ENCODE measurements at places on chromosomes 2 and 18.

GRCh38 chr18:59853380-59853779, 46.4 kb upstream of the PMAIP1 start:
- no peak for DNase-seq

- no peak for DNase-seq
Measured at GRCh38 chr18:53553030-53553429, 671.4 kb downstream of the MBD2 start.

GRCh38 chr2:200614249-200614648, 28.4 kb downstream of the AOX1 start:
- no peak for DNase-seq

DNA sequence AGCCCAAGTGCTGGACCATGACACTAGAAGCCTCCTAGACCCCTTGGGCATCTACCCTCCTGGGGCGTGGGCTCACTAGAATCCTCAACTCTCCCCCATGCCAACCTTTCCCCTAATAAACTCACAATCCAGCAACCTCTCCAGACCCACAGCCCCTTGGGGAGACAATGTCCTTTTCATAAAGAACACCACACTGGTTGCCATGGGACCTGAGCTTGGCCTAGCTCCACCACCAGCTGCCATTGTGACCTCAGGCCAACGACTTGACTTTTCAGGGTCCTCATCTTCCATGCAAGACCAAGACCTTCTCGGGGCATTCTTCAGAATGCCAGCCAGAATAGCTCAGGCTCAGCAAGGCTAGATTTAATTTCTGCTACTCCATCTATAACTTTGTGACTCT, 128.1 kb upstream of the NPAS2 start:
- no peak for DNase-seq

GRCh38 chr2:61705625-61706024, 148.2 kb downstream of the FAM161A start:
- no peak for DNase-seq

Measured in stimulated activated CD4-positive, alpha-beta T cell treated with anti-CD3 and anti-CD28 coated beads, Interleukin-4, amount 100 ng/mL, for 4 hours (primary cell).